Hypothalamus (tissue), 51 donors: ENCODE measurements at places on chromosomes 7 and 10.

DNA sequence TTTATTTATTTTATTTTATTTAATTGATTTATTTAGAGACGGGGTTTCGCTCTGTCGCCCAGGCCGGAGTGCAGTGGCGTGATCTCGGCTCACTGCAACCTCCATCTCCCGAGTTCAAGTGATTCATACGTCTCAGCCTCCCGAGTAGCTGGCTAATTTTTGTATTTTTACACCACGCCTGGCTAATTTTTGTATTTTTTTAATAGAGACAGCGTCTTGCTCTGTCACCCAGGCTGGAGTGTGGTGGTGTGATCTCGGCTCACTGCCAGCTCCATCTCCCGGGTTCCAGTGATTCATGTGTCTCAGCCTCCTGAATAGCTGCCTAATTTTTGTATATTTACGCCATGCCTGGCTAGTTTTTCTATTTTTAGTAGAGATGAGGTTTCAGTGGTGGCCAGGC, 34.2 kb downstream of the AP5Z1 start:
- no peak for DNase-seq

DNA sequence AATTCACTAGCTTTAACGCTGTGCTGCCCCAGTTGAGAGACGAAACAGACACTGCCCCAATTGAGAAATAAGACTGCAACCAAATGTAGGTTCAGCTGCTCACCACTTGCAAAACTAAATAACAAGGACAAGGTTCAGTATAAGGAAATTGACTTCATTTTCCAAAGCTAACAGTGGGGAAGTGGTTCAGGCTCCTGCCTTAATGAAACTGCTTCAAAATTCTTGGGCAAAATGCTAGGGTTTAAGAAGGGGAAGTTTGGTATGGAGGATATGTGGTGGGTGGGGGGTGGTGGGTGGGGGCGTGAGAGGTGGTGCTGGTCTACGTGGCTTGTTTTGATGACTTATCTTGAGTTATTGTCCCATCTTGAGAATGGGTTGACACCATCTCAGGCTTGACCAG, 21.8 kb downstream of the MRPL32 start:
- no peak for DNase-seq

GRCh38 chr7:20529260-20529659, 86.2 kb upstream of the ABCB5 start:
- DNase-seq: no peak

- no peak for DNase-seq
Observed at GRCh38 chr10:52633266-52633665, 139.3 kb downstream of the MBL2 start.

- DNase-seq: no peak
Observed at GRCh38 chr7:95440394-95441038, 5.7 kb upstream of the PON2 start.

DNA sequence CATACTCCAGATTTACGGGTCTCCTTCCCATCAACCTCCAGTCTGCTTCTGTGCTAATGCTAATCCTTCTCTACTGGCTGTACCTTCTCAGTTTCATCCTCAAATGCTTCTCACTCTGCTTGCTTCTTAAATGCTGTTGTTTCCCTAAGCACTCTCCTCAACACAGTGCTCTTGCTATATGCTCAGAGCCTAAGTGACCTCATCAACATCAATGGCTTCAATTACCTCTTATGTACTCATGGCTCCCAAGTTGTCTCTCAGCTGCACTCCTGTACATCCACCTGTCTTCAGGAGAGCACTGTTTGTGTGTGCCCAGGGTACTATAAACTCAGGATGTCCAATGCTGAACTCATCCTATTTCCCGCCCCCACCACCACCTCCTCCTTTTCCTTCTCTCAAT, 22.5 kb downstream of the ELAPOR2 start:
- DNase-seq: no peak

DNA sequence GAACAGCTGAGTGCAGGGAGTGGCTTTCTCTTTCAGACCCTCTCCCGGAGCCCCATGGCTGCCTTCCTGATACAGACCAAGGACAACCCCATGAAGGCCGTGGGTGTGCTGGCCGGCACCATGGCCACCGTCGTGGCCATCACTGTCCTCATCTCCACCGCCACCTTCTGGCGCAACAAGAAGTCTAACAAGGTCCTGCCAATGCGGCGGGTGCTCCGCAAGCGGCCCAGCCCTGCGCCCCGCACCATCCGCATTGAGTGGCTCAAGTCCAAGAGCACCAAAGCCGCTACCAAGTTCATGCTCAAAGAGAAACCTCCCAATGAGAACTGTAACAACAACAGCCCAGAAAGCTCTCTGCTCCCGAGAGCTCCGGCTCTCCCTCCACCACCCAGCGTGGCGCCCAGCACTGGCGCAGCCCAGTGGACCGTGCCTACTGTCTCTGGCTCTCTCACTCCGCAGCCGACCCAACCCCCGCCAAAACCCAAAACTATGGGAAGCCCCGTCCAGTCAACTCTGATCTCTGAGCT, 11.2 kb downstream of the LRIT2 start:
- no peak for DNase-seq

DNA sequence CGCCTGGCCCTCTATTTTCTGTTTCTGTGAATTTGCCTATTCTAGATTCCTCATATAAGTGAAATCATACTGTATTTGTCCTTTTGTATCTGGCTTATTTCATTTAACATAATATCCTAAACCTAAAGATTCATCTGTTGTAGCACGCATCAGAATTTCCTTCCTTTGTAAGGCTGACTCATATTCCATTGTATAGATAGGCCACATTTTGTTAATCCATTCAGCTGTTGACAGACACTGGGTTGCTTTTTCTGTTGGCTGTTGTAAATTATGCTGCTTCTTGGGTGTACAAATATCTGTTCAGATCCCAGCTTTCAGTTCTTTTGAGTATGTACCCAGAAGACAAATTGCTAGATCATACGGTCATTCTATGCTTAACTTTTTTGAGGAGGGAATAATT, 28.8 kb upstream of the CUL1 start:
- no peak for DNase-seq

DNA sequence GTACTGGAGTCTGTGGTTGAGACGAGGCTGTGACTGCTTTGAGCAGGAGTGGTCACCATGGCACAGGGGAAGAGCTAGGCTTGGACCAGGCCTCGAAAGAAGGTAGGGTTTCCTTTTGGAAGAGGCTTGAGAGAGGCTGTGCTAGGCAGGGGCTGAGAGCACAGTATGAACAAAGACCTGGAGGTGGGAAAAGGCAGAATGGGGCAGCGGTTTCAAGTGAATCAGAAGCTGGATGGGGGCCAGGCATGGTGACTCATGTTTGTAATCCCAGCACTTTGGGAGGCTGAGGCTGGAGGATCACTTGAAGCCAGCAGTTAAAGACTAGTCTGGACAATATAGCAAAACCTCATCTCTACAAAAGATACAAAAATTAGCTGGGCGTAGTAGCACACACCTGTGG, 65.9 kb downstream of the CLIP2 start:
- DNase-seq: no peak

DNA sequence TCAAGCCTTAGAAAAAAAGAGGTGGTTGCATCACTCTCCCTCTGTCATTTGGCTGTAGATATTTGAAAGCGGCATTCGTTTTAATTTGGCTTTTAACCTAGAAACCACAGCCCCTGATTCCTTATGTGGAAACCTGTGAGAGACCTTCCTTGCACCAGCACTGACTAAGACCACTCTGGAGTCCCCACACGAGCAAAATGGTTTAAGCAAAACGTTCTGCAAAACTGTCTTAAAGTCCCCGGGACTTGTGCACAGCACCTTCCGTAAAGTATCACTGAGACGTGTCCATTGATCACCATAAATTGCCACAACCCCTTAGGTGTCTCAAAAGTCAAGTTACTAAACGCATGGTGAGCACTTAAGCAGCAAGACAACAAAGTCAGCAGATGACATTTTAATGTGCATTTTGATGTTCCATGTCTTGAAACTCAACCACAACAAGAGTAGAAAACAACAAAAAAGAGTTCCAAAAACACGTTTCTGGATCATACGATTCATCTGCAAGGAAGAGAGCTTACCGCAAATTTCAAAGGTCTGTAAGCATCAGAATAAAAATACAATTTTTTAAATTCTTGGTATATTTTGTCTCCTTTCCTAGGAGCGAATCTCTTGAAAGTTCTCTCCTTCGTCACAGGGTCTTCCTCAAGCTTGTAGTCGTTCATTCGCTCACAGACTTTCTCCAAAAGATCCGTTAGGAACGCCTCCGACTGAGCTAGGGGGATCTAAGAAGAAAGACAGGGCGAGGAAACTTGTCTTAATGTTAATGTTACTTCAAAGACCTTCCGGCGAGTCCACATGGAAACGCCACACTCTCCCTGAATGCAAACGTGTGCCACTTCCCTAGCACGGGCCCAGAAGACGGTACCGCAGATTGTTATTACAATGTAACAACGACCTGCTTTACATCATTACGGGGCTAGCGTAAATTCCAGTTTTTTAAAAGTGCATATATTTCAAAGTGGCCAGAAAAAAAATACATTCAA, 37.7 kb downstream of the CNPY1 start:
- no peak for DNase-seq

- no peak for DNase-seq
Observed at GRCh38 chr10:128877936-128878335, 589.1 kb upstream of the MGMT start.

DNA sequence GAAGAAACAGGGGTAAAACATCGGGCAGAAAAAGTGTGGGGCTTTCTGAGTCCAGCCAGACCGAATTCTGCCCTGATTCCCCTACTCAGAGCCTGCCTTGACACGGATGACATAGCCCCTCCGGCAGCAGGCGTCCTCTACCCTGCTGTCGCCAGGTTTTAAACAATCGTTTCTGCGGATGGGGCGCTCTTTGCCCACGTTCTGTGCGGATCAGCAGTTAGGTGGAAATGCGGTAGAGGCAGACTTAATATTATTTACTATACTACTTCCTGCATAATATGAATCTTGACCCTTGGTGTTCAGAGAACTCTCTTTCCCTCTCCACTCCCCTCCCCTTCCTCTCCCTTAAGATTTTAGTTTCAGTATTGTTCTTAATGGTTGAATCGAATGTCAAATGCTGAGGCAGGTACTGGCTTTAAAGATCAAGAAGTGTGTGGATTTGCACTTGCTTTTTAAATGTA, 2.4 kb downstream of the GATA3 start:
- DNase-seq: no peak

GRCh38 chr7:116152276-116152675, 58.1 kb upstream of the TES start:
- DNase-seq: no peak

GRCh38 chr7:14381936-14382335, 392.5 kb upstream of the ETV1 start:
- no peak for DNase-seq

GRCh38 chr7:29337546-29338116, 143.1 kb downstream of the CHN2 start:
- DNase-seq: no peak

DNA sequence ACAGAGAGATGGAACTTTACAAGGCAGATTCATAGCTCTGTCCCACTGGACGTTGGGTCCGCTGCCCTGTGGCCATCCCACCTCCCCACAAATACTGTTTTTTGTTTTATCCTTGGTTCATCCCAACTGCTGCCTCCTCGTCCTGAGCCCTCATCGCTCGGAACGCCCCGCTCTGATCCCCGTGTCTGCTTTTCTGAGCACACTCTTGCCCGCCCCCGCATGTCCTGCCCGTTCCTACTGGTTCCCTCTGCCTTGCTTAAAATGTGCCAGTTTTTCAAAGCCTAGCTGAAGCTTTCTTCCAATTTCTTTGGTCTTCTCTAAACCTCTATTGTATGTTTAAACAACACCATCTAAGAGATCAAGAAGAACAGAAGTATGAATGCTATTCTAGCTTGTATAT, 19.4 kb downstream of the RNF32 start:
- DNase-seq: no peak

DNA sequence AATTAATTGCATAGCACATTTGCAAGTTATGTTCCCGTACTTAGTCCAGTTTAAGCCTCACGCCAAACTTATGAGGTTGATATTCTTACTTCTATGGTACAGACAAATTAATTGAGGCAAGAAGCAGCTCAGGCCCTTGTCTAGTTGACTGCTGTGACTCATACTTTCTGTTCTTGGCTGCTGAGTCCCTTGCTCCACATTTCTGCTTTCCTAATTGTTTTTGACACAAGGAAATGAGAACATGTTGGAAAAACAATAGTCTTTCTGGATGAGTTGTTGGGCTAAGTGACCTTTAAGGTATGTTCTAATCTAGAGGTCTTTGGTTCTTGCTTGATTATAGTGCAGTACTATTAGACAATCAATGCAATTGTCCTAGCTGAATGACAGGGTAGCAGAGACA, 331.8 kb downstream of the NRG3 start:
- DNase-seq: no peak

DNA sequence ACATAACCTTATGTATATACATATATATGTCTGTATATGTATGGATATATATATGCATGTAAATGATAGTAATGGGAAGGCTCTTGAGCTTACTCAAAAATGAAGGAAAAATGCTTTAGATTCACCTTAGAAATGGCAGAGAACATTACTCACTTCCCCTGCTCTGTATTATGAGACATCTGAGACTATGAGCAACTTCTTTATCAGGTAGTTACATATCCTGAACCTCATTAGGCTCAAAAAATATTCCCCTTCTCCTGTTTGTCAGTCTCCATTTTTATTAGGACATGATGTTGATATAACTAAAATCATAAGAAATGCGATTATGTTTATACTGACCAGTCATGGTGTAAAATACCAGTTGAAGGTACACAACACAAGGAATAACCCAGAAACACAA, 800.1 kb upstream of the ZWINT start:
- no peak for DNase-seq

DNA sequence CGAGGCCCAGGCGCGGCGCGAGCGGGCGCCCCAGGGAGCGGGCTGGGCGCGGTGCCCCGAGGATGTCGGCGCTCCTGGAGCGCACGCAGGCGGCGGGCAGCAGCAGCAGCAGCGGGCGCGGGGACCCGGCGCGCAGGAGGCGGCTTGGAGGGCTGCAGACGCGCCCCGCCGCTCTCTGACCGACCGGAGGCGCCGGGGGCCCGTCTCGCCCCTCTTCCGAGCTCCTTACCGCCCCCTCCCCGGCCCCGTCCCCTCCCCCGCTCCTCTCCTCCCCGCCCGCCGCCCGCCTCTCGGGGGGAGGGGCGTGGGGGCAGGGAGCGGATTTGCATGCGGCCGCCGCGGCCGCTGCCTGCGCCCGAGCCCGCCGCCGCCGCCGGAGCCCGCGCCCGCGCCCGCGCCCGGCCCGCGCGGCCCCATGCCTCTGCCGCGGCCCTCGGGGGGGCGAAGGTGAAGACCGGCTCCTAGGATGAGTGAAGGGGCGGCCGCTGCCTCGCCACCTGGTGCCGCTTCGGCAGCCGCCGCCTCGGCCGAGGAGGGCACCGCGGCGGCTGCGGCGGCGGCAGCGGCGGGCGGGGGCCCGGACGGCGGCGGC, at the start of gene NRG3:
Gene NRG3, plus strand, starts transcription at position 320 of the 592 bp plus-strand sequence.
- DNase-seq: no peak

- no peak for DNase-seq
Observed at GRCh38 chr10:24035761-24036160, 173.2 kb upstream of the KIAA1217 start.

DNA sequence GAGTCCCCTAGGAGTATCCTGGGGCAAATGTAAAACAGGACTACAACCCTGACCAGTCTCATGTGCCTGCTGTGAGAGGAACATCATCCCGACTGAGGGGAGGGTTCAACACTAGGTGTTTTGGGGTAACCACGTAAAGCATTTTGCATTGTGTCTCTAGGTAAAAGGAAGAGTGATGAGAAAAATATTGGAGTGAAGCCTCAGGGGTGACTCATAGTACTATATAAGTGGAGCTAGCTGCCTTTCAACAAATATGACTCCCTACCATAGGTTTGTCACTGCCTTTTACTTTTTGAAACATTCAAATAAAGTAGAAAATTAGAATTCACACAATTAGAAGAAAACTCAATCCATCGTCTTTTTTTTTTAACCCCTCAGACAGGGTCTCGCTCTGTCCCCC, 2.6 kb upstream of the CAMK2G start:
- no peak for DNase-seq

- no peak for DNase-seq
Observed at GRCh38 chr7:98840722-98841121, 29.1 kb downstream of the TMEM130 start.
